ENCODE measurements at places on chromosomes 16 and 17.

DNA sequence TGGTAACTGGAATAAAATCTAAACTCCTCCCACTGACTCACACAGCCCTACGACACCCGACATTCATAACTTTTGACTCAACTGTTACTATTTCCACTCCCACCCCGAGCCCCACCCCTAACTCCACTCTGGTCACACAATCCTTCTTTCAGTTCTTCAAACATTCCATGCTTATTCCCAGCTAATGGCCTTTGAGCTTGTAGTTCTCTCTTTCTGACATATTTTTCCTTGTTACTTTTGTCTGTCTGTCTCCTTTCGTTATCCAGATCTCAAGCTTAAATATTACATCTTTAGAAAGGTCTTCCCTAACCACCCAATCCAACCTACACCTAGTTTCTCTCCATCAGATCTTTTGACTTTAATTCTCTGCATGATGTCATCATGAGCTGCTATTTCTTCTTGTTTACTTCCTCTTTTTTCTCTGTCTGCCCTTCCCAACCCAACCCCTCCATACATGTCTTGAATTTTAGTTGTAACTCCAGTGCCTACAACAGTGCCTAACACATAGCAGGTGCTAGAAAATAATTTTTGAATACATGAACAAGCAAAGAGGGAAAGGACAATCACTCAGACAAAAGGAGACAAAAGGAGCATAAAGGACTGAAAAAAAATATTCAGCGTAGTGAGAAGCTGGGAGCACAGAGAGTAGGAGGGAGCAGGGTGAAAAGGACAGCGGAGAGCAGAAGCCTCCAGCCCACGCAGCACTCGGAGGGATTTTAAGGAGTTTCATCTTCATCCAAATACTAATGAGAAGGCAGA is 65.2 kb upstream of the SMIM36 start:
- peak; percentile 53 for DNase-seq

- DNase-seq = no peak
Observed at GRCh38 chr17:74413491-74413890, 18.4 kb upstream of the GPRC5C start.

DNA sequence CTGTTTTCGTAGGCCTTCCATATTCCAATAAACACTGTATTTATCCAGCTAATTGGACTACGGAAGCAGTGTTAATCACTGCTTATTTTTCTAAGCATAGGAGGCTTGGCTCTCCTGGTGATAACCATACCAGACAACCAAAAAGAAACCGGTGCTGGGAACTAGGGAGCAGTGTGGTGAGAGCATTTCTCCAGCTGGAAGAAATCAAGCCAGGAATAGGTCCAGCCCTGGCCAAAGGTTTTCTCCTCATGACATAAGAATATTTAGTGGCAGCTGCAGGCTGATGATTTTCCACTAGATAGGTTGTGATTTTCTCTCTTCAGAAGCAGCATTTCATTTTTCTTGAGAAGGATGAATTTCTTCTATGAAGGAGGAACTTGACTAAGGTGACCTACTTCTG is 141.5 kb downstream of the TRIM37 start:
- DNase-seq = no peak

- no peak for DNase-seq
Observed at GRCh38 chr16:67254801-67255552, 6.2 kb downstream of the SLC9A5 start.

DNA sequence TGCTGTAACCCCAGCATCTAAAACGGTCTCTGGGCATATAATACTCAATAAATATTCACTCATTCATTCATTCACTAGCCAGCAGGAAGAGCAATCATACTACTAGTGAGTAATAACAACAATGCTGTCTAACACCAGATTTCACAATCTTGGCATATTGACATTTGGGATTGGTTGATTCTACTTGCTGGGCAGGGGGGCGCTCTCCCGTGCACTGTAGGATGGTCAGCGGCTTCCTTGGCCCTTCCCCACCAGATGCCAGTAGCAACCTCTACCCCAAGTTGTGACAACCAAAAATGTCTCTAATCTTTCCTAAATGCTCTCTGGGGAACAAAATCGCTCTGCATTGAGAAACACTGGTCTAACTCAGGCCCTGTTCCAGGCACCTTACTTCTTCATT is 20.7 kb downstream of the WFDC1 start:
- no peak for DNase-seq

DNA sequence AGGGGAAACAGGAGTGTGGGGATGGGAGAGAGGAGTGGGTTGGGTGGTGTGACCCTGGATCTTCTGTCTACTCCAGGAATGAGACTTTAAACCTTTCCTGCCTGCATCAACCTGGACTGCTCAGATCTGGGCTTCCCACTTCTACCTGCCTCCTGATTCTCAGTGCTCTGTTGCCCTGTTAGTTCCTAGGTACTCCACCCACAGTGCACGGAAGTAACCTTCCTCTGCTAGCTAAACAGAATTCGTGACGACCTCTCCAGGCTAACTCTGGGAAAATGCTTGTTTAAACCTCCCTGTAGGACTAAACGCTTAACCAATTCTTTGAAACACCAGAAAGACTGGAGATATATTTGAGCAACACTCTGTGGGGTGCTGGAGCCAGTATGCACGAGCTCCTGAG is 83.4 kb upstream of the CLEC3A start:
- DNase-seq = no peak

- no peak for DNase-seq
Observed at GRCh38 chr16:25228372-25228771, 11.6 kb downstream of the AQP8 start.

- DNase-seq = no peak
Observed at GRCh38 chr17:50532452-50533024, at the start of gene EPN3. TSS of gene EPN3 (plus strand) at chr17:50532735. CDS start at chr17:50536557, 3,822 bp downstream.

- DNase-seq = no peak
Observed at GRCh38 chr17:3907483-3908216, 8.6 kb downstream of the P2RX1 start.

DNA sequence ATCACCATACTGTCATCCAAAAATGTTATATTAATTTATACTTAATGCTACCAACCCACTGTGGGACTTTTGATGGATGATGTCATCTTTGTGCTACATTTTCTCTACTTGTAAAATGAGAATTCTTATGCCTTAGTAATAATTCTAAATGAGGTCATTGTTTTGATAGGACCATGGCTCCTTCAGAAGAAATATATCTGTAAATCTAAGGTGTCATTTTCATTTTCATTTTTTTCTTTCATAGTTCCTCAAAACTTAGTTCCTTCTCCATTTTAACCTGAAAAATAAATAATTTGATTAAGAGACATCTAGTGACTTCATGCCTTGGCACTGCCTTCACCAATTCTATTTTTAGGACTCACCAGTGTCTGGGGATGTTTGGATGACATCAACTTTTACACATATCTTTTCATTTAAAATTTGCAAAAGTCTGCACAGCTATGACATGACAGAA is 48.7 kb downstream of the GPRC5B start:
- no peak for DNase-seq

DNA sequence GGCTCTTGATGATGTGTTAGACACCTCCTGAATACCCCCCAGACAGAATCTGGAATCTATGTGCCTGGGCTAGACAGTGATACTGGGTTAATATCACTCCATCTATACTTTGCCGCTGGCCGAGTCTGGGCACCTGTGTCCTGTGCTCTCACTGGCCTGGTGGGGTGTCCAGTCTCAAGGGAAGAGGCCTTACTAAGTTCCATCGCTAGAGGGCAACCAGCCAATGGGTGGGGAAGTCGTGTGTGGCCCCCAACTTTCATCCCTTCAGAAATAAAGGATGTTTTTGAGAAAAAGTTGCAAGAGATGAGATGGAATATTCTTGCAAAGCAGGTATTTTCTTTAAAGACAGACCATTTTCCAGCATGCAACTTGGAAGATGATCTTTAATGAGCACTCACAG is 1.6 kb upstream of the GLP2R start:
- DNase-seq = no peak

DNA sequence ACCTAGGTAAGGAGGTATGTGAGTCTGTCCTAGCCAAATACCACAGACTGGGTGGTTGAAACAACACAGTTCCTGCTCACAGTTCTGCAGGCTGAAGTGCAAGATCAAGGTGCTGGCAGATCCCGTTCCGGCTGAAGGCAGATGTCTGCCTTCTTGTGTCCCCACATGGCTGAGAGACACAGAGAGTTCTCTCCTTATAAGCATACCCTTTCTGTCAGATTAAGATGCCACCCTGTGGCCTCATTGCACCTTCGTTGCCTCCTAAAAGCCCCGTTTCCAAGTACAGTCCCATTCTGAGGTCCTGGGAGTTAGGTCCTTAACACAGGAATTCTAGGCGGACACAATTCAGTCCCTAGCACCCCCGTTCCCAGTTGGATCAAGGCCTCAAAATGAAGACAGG is 9.1 kb upstream of the TMEM11 start:
- no peak for DNase-seq

GRCh38 chr17:76254275-76254674 is 10.9 kb upstream of the UBALD2 start:
- DNase-seq = no peak

DNA sequence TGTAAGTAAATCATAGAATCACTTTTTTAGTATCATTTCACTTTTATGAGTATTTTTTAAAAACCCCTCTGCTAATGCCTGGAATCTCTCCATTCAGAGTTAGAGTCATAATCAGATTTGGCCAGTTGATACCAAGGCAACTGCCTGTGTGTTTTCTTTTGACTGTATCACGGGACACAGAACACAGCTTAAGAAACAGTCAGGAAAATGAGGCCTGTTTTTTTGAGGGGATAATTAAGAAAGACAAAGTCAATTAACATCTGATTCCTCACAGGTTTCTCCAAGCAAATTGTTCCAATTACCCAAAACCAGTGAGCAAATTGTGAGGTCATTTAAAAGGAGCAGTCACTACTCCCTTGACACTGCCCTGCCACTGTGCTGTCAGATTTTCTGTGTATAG is 944.5 kb upstream of the SOX9 start:
- DNase-seq = no peak

- DNase-seq = no peak
Observed at GRCh38 chr16:26963109-26963508, 103.6 kb upstream of the C16orf82 start.

- DNase-seq = no peak
Observed at GRCh38 chr17:50758524-50758923, 8.8 kb downstream of the ANKRD40CL start.

DNA sequence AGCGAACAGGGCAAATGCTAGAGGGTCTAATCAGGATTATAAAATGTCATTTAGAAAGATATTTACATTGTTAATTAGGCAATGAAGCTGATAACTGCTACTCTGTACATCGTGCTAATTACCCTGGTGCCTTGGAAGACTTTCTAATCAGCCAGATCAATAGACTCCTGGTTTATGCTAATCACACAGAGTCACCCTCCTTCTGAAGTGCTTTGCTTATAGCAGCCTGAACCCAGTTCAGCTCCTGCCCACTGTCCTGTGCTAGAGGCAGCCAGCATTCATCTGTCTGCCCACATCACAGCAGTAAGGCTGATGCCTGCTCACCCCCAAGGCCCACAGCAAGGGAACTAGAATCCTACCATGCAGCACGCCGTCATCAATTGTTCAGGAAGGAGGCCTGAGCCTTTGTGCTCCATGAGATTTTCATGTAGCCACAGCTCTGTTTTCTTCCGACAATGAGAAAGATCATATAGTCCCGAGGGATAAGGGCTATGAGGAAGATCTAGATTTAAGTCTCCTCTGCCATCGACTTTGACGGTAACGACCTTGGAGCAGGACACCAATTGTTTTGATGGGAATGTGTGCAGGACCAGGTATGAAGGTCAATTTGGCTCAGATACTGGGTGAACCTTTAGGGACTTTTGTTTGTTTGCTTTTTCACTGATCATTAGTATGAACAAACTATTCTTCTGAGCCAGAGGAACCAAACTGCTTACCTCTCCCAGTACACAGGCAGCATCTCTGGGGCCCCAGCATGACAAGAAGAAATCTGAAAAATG is 12.5 kb upstream of the LYRM9 start:
- no peak for DNase-seq
